GDM1 (cell line): ENCODE measurements at places on chromosomes 5 and 9.

- DNase-seq, result no peak
Measured at GRCh38 chr9:131406563-131407436, 12.9 kb downstream of the PRRC2B start.

GRCh38 chr5:56080375-56081052, 85.8 kb upstream of the IL6ST start:
- no peak for DNase-seq

GRCh38 chr5:135058331-135058732, 24.3 kb upstream of the PITX1 start:
- DNase-seq, result no peak

DNA sequence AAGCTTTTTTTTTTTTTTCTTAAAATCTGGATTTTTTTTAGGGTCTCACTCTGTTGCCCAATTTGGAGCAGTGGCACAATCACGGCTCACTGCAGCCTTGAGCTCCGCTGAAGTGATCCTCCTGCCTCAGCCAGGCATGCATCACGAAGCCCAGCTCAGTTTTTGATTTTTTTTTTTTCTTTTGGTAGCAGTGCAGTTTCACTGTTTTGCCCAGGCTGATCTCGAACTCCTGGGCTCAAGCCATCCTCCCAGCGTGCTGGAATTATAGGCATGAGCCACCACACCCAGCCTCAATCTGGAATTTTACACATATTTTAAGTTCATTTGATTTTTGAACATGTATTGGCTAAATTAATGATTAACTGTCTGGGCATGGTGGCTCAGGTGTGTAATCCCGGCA, 36.3 kb downstream of the TRIO start:
- no peak for DNase-seq

GRCh38 chr5:42745426-42745825, 11.2 kb upstream of the CCDC152 start:
- DNase-seq, result no peak
